ENCODE measurements at places on chromosomes 12 and 14.

- no peak for DNase-seq
Measured at GRCh38 chr12:93126069-93126474, 197.0 kb upstream of the EEA1 start.

DNA sequence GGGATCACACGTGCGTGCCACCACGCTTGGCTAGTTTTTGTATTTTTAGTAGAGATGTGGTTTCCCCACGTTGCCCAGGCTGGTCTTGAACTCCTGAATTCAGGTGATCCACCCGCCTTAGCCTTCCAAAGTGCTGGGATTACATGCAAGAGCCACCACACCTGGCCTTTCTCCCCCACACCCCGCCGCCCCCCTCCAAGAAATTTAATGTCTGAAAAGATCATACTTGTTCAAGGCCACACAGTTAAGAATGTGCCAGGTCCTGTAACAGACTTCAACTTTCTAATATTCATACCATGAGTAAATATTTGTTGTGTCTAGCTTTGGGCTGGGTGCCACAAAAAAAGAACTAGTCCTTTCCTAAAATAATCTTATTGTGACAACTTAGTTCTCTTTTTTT, 9.1 kb downstream of the GATC start:
- DNase-seq, result no peak

- DNase-seq, result no peak
Measured at GRCh38 chr12:16407346-16407745, 59.9 kb downstream of the MGST1 start.

- no peak for DNase-seq
Measured at GRCh38 chr12:109783135-109783964, 49.8 kb downstream of the TRPV4 start.

DNA sequence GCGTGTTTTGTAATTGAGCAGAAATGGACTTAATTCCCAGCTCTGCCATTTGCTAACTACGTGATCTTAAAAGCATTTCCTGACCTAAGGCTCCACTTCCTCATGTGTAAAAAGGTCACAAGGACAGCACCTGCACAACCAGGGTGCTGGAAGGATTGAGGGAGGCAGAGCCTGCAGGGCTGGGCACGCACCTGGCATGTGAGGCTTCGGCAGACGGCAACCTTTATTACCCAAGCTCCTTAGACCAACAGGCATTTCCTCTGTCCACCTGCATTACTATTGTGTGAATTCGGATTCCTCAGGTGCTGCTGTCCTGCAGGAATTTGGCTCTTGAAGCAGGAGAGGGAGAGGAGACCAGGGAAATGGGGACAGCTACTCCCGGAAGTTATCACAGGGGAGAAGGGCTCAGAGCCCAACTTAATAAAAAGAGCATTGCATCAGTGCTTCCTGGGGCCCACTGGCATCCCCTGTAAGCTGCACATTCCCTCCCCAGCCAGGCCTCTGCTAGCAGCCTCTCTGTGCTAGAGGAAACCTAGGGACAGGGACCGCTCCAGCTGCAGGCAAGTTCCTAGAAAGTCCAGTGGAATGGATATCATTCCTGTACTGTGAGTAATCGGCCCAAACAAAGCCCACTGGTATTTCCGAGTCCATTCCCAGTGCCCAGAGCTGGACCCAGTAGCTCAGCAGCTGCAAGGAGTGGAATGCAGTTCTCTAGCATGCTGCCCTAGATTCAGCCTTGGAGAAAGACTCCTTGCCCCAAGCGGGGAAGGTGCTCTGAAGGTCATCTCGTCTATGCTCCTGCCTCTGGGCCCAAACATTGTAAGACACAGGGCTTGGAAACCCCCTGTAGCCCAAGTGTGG, 157.1 kb upstream of the CCND2 start:
- DNase-seq, result peak; percentile 39

DNA sequence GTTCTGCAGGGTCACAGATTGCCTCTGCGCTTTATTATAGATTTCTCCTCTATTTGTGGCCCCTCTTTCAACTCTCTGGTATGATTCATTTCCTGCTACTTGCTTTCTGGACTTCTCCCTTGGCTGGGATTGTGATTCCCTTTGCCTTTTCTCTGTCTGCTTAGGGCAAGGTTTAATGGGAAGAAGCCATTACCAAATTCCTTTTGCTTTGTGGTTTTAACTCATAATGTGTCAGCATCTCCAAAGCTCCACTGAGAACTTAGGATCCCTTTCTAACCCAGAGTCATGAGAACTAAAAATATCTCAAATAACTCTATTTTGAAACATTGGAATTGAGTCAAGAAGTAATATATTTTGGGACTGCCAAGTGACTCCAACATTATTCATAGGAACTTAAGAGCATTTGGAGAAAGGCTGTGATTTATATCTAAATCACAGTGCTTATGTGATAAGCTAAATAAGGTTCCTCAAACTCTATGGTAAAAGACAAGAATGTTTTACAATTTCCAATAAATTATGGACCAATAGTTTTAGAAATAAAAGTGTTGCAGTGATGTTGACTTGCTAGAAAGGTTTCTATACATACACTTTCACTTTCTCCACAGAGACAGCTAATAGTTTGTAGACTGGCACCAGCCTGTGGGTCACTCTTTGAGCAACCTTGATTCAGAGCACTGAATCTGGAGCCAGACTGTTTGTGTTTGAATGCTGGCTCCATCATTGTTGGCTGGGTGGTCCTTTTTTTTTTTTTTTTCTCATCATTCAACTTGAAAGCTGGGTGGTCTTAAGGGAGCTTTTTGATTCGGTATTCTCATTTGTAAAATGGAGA, 93.9 kb downstream of the DACT1 start:
- peak; percentile 32 for DNase-seq

DNA sequence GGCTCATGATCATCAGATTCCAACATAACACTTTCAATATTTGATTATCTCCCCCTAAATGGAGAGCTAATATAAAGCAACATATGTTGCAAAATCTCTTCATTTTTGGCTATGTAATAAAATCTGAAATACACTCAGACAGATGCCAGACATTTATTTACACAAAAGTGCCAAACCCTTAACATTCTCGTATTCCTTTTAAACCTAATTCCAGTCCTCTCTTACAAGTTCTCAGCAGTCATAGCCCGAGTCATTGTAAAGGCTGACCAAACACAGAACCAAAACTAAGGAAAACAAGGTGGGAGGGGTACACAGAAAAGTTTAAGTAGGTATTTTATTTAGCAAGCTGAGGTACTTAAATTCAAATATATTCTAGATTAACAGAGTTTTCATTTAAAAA, 81.4 kb downstream of the LRP6 start:
- DNase-seq, result no peak

DNA sequence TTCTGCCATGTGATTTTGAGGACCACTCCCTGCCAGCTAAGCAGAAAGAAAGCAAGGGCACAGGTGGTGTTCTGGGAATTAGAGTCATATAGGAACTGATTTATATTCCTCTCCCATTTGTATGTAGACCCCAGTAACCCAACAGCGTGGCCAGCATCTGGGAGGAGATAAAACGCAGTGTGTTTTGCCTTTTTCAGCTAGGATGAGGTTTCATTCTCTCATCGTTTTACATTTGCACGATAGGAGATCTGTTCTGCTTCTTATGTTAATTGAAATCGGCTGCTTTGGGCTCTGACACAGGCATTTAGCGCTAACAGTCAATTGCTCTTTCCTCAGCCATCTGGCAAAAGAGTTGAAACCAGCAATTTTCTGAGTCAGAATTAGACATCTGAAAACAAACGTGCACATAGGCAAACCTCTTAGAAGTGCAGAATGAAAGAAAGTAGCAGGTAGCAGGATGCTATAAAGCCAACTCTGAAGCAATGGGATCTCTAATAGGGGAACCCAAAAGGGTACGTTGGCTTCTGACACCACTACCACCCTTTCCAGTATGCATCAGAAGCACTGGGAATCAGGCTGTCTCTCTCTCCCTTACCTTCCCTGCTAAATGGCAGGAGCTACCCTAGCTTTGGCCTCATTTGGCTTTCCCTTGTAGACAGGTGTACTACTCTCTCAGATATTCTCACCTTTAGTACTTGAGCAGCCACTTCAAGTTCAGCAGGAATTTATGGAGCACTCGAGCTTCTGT, 219.1 kb downstream of the PHLDA1 start:
- no peak for DNase-seq

DNA sequence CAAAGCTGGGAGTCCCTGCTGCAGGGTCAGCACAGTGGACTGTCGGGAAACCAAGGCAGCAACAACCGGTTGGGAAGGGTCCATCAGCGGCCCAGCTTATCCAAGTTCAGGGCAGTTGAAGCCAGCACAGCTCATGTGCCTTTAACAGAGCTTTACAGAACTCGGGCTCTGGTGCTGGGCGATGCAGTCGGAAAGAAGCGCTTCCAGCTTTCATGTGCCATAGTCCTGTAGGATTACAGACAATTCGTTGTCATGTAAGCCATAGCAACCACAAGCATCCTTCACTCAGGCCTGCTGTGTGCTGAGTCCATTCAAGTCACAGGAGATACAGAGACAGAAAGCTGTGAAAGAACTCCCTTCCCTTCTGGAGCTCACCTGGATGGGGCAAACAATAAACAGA, 3.5 kb upstream of the FAM181A start:
- DNase-seq, result no peak

DNA sequence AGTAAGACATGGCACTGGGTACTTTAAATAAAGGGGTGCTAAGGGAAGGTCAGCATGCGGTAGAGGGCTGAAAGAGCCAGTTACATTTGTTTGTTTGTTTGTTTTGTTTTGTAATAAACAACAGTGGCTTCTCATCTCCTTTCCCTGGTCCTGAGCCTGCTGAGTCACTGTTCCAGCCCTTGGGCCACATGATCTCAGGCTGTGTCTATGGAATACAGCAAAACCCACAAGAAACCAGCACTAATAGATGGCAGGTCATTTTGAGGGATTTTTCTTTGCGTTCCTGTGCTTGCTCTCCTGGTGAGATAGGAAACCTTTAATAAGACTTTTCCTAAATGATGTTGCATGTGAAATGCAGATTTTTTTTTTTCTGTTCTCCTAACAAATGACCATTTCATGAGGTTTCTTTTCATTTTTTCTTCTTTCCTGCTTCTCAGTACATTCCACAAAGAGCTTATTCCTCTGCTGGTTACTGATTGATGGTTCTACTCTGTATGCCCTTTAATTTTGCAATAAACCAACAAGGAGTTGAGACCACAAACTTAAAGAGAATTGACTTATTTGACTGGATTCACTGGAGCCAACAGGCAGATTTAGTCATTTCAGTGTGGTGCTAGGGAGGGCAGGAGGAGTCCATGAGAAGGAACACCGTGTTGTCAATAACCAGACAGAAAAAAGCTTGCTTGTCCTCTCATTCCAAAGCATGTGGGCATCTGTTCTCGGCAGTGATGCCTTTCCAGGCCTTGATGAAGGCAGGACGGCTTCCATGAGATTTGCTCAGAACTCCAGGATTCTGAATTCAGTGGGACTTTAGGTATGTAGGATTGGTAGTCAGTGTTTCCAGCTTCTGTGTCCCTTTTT, 459.2 kb downstream of the RAD51B start:
- peak; percentile 4 for DNase-seq

- peak; percentile 28 for DNase-seq
Measured at GRCh38 chr12:80268924-80269749, 169.8 kb downstream of the OTOGL start.

DNA sequence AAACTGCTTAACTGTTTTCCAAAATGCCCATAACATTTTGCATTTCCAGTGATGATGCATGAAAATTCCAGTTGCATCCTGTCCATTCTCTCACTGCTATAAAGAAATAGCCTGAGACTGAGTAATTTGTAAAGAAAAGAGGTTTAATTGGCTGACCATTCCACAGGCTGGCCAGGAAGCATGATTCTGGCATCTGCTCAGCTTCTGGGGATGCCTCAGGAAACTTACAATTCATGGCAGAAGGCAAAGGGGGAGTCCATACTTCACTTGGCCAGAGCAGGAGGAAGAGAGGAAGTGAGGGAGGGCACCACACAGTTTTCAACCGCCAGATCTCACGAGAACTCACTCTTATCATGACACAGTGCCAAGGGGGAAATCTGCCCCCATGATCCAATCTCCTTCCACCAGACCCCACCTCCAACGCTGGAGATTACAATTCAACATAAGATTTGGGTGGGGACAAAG, 18.2 kb upstream of the CLEC2D start:
- DNase-seq, result no peak

- DNase-seq, result no peak
Measured at GRCh38 chr12:503111-503761, 43.5 kb downstream of the B4GALNT3 start.

GRCh38 chr14:30656190-30656632, 34.1 kb downstream of the SCFD1 start:
- peak; percentile 1 for DNase-seq

- peak; percentile 47 for DNase-seq
Measured at GRCh38 chr12:76183459-76184186, 99.1 kb upstream of the NAP1L1 start.

DNA sequence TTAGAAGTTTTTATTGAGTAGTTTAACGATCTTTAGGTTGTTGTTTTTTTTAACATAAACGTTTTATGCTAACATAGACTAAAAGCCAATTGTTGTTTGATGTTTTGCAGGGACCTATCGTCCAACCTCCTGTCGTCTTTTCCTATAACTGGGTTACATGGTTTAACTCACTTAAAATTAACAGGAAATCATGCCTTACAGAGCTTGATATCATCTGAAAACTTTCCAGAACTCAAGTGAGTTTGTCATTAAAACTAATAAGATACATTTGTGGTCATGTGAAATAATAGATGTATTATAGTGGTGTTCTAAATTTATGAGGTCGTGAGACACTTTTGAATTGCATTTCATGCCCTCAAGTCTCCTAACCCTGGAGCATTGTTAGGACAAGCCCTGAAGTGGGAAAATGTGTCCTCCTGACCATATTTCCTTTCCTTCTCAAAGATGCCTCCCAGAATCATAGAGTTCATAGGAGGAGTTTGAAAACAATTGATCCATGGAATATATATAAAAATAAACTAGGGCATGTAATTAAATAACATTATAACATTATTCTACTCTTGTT, 84.9 kb downstream of the ZFC3H1 start:
- no peak for DNase-seq

DNA sequence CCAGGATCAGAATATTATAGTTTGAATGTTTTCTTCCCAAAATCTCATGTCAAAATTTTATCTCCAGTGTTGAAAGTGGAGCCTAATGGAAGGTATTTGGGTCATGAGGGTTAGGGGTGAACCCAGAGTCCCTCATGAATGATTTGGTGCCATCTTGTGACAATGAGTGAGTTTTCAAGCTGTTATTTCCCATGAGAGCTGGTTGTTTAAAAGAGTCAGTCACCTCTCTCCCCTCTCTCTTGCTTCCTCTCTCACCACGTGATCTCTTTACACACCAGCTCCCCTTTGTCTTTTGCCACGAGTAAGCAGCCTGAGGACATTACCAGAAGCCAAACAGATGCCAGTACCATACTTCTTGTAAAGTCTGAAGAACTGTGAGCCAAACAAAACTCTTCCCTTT, 561.6 kb downstream of the RERGL start:
- no peak for DNase-seq

DNA sequence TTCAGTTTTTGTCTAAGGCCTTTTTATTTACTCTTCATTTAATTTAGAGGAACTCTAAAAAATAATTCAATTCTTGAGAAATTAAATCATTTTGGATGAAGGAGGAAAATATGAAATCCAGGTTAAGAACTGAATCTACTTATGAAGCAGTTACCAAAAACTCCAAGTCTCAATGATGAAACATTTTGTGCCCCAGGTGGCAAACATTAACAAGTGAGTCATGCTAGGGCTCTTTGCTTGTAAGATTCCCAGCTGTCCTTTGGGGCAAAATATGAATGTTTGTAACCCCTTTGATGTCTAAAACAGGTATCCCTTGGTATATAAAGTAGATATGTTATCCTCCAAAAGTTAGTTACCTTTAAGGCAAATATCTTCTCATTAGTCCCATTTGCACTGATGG, 202.4 kb downstream of the NEDD1 start:
- DNase-seq, result no peak
